Prostate gland (tissue), 2 donors: ENCODE measurements at places on chromosomes 11 and 22. TPM values are rescaled to one million over a fixed set of nuclear protein-coding genes. Genes with fewer than 3 reads are reported as not detected.

OR2AT4 gene
- not detected for total RNA-seq

CLTCL1 gene
- 26.2 TPM for total RNA-seq

GAL3ST1 gene
- total RNA-seq = 9.7 TPM

TIGD3 gene
- total RNA-seq = 4.7 TPM

- DNase-seq = no peak
Observed at GRCh38 chr11:80157447-80157846, 716.6 kb upstream of the TENM4 start.

GRCh38 chr11:57490456-57491248, 24.9 kb downstream of the SLC43A1 start:
- DNase-seq = no peak

- no peak for DNase-seq
Observed at GRCh38 chr11:92623055-92623454, 346.4 kb upstream of the MTNR1B start.

DNA sequence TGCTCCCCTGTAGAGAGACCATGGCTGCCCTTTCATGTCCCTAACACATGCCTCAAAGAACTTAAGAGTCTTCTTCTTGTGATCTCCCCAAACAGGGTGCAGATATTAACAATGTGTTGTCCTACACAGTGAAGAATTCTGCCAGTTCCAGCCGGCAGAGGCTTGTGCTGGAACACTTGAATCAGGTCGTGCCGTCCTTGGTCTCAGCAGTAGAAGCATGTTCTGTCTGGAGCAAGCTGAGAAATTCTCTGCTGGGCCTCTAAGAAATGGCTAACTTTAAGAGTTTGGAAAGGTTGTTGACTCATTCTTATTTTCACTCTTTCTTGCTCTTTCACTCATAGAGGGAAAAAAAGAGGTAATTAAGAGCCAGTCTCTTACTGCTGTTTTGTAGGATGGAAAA, 71.1 kb upstream of the SLC25A18 start:
- DNase-seq = no peak

- no peak for DNase-seq
Observed at GRCh38 chr11:126172596-126173038, 38.8 kb downstream of the RPUSD4 start.
